ENCODE measurements at places on chromosomes 13 and 19. TPM values are rescaled to one million over a fixed set of nuclear protein-coding genes. Genes with fewer than 3 reads are reported as not detected.

DNA sequence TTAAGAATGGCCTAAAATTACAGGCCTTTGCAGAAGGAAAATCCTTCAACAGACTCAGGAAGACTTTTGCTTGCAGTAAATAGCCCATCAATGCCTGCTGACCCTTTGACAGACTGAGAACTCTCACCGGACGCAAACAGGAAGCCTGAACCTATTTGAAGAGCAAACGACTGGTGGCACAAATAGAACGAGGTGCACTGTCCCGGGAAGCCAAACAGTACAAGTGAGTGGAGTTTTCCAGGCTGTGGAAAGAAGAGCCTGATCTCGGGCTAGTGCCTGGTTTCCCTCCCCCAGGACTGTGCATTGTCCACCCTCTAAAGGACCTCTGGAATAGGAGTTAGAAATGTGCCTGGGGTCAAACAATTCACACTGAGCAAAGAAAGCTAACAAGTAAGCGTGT is 165.5 kb downstream of the FGF14 start:
- no peaks in the 10 kb centered on the region for H3K4me1 ChIP-seq
- no peaks in the 10 kb centered on the region for H3K27me3 ChIP-seq
- H3K4me3 ChIP-seq, result no peak overlapping the region
- no peaks in the 10 kb centered on the region for H3K36me3 ChIP-seq
- no peak overlapping the region for H3K27ac ChIP-seq
- no peak for DNase-seq

GRCh38 chr13:83905641-83906040 is 23.4 kb upstream of the SLITRK1 start:
- no peak overlapping the region for H3K27ac ChIP-seq
- H3K27me3 ChIP-seq, result no peaks in the 10 kb centered on the region
- H3K4me1 ChIP-seq, result no peaks in the 10 kb centered on the region
- no peaks in the 10 kb centered on the region for H3K36me3 ChIP-seq

- no peaks in the 10 kb centered on the region for H3K27me3 ChIP-seq
- no peak overlapping the region for H3K27ac ChIP-seq
- no peak for DNase-seq
- H3K36me3 ChIP-seq, result no peaks in the 10 kb centered on the region
Measured at GRCh38 chr13:100447831-100448230, 140.8 kb downstream of the GGACT start.

- H3K4me1 ChIP-seq, result no peaks in the 10 kb centered on the region
- no peak for DNase-seq
- H3K27me3 ChIP-seq, result no peaks in the 10 kb centered on the region
- H3K4me3 ChIP-seq, result no peak overlapping the region
Measured at GRCh38 chr19:39698535-39698934, 5.7 kb upstream of the LGALS14 start.

- peak within 1 kb of the TSS; percentile 23 for H3K4me3 ChIP-seq
- no peaks in the 10 kb centered on the region for H3K27me3 ChIP-seq
- peak; percentile 59 for DNase-seq
- H3K27ac ChIP-seq, result no peak within 1 kb of the TSS
- H3K36me3 ChIP-seq, result no peaks in the 10 kb centered on the region
Measured at GRCh38 chr13:30932481-30933353, at the start of gene TEX26. Gene TEX26 (plus strand): TSS chr13:30932656. CDS start chr13:30932716, 60 bp downstream.

- H3K4me1 ChIP-seq, result no peaks in the 10 kb centered on the region
- H3K4me3 ChIP-seq, result no peak overlapping the region
- no peaks in the 10 kb centered on the region for H3K27me3 ChIP-seq
Measured at GRCh38 chr19:54345938-54346386, 7.0 kb upstream of the LILRA4 start.

- H3K27me3 ChIP-seq, result no peaks in the 10 kb centered on the region
- H3K4me1 ChIP-seq, result no peaks in the 10 kb centered on the region
- no peak overlapping the region for H3K4me3 ChIP-seq
- H3K36me3 ChIP-seq, result no peaks in the 10 kb centered on the region
Measured at GRCh38 chr13:51636349-51636890, 52.2 kb downstream of the WDFY2 start.

DNA sequence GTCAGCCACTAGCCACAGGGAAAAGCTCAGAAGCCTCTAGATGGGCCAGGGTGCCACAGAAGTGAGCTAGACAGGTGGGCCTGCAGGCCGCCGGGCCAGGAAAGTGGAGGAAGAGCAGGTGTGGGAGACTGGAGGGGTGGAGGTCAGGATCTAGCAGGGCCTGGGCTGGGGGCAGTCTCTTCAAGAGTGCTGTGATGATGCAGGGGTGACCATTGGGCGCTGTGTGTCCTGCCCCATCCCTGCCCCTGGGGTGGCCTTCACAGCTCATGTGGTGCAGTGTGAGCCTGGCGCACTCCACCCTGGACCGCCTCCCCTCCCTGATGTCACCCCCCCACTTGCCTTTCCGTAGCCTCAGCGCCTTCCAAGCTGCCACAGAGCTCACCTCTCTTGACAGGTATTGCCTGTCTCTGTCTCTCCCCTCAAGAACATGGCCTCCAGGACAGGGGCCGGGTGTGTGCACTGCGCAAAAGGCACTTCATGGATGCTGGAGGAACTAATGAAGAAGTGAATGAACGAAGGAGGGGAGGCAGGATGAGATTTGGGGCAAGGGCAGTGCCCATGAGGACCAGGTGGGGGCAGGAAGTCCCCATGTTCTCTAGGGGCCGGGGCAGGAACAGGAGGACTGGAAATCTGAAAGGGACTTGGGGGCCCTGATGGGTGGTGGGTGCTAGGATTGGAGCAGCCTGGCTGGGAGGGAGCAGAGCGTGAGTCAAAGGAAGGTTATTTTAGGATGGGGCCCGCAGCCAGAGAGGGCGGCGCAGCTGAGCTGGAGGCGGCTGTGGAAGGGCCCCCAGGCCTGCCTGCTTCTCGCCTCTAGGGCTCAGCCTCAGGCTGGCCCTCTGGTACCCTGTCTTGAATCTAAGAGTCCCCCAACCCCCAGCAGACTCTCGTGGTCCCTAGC is 6.6 kb downstream of the SSBP4 start:
- DNase-seq, result peak; percentile 73
- peak overlapping the region; percentile 68 for H3K27ac ChIP-seq
- H3K36me3 ChIP-seq, result no peaks in the 10 kb centered on the region
- no peaks in the 10 kb centered on the region for H3K27me3 ChIP-seq
- peak overlapping the region; percentile 18 for H3K4me3 ChIP-seq

GRCh38 chr19:21463449-21464105 is 41.8 kb upstream of the ZNF429 start:
- no peak for DNase-seq
- peak overlapping the region; percentile 39 for H3K4me3 ChIP-seq
- H3K27ac ChIP-seq, result no peak overlapping the region
- peaks cover 2% of the 10 kb centered on the region for H3K27me3 ChIP-seq
- H3K36me3 ChIP-seq, result no peaks in the 10 kb centered on the region
- no peaks in the 10 kb centered on the region for H3K4me1 ChIP-seq

- H3K27ac ChIP-seq, result peak overlapping the region; percentile 41
- H3K36me3 ChIP-seq, result no peaks in the 10 kb centered on the region
- H3K27me3 ChIP-seq, result peaks cover 2% of the 10 kb centered on the region
- H3K4me3 ChIP-seq, result peak overlapping the region; percentile 81
- no peak for DNase-seq
Measured at GRCh38 chr19:35901055-35901644, 810 bp upstream of the NFKBID start.

GRCh38 chr13:74325106-74325505 is 190.9 kb upstream of the KLF12 start:
- no peaks in the 10 kb centered on the region for H3K27me3 ChIP-seq
- H3K27ac ChIP-seq, result no peak overlapping the region
- no peaks in the 10 kb centered on the region for H3K4me1 ChIP-seq

GRCh38 chr19:18941628-18942354 is 774 bp upstream of the HOMER3 start:
- H3K4me3 ChIP-seq, result peak overlapping the region; percentile 45
- no peak for DNase-seq
- no peaks in the 10 kb centered on the region for H3K27me3 ChIP-seq
- H3K36me3 ChIP-seq, result no peaks in the 10 kb centered on the region
- H3K27ac ChIP-seq, result peak overlapping the region; percentile 60

DNA sequence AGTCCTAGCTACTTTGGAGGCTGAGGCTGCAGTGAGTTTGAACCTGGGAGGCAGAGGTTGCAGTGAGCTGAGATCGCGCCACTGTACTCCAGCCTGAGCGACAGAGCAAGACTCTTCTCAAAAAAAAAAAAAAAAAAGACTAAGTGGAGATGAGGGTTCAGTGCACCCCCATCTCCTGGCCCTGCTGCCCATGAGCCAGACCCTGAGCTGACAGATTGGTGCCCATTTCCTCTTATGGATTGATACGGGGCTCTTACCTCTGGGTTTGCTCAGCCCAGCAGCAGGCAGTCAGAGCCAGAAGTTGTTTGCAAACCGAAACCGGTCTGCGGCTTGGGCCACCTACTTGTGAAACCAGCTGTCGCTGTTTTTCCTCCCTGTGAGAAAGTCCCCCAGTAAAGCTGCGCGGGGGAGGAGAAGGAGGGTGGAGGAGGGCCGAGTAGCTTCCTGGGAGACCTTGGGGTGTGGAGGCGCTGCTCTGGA is 36.9 kb downstream of the ARRDC2 start:
- H3K27ac ChIP-seq, result peak overlapping the region; percentile 90
- H3K4me3 ChIP-seq, result peak overlapping the region; percentile 62
- no peaks in the 10 kb centered on the region for H3K36me3 ChIP-seq
- DNase-seq, result peak; percentile 85
- H3K4me1 ChIP-seq, result peaks cover 32% of the 10 kb centered on the region
- H3K27me3 ChIP-seq, result no peaks in the 10 kb centered on the region

DNA sequence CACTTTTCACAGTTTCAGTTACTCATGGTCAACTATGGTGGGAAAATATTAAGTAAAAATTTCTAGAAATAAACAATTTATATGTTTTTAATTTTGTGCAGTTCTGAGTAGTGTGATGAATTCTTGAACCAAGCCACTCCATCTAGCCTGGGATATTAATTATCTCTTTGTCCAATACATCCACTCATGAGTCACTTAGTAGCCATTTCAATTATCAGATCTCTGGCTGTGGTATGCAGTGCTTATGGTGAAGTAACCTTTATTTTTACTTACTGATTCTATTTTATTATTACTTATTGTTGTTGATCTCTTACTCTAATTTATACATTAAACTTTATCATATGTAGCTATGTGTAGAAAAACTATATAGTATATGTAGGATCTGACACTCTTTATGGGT is 128.9 kb upstream of the KLHL1 start:
- H3K27ac ChIP-seq, result no peak overlapping the region
- DNase-seq, result no peak
- H3K4me1 ChIP-seq, result no peaks in the 10 kb centered on the region
- H3K4me3 ChIP-seq, result no peak overlapping the region

GRCh38 chr19:38055010-38055409 is 148.0 kb downstream of the SIPA1L3 start:
- no peaks in the 10 kb centered on the region for H3K36me3 ChIP-seq
- H3K27me3 ChIP-seq, result no peaks in the 10 kb centered on the region
- H3K27ac ChIP-seq, result no peak overlapping the region
- H3K4me1 ChIP-seq, result no peaks in the 10 kb centered on the region

DNA sequence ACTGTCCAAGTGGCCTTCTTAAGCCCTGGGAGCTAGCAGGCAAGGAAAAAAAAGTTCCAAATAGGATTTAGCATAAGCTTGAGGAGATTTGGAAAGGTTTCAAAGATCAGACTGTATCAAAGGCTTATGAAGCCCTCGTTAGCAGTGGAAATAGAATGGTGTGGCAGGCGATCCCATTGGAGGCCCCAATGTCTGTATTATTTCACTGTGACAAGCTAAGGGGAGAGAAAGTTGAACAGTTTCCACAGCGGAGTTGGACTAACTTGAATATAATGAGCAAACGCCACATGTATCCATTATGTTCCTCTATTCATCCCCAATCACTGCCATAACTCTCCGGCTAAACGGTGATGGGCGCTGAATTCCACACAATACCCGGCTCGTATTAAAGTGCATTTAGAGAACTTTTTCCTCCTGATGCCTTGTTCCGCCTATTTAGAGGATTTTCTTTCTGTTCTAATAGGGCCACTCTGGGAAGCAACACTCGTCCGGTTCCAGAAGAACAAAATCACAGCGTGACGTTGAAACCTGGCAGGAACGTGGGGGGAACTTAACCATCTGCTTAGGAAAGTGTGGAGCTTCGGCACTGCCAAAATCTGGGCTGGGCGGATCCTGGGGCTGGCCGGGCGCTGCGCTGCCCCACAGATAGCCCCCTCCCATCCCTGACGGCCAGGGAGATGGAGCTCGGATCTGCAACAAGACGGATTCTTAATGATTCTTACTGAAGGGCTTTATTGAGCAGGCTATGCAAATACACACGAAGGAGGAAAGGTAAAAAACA is 1.0 kb upstream of the PCDH8 start:
- no peak overlapping the region for H3K4me3 ChIP-seq
- peaks cover 6% of the 10 kb centered on the region for H3K4me1 ChIP-seq
- no peak overlapping the region for H3K27ac ChIP-seq
- H3K27me3 ChIP-seq, result peaks cover 87% of the 10 kb centered on the region
- DNase-seq, result no peak

DNA sequence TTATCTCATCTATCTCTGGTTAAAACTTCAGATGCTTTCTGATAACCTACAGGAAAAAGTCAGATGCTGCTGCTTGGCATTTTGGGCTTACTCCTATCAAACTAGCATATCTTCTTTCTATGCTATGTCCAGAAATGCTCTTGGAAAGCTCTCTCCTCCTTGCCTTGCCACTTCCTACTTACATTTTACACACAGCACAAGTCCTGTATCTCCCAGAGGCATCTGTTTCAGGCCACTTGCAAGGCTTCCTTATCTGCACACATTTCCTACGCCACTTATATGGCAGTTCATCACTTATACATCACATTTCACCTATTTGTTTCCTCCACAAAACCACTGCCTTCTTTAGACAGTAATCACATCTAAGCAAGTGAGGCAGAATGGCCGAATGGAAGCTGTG is 220.3 kb downstream of the DNAJC15 start:
- no peak overlapping the region for H3K4me3 ChIP-seq
- no peaks in the 10 kb centered on the region for H3K4me1 ChIP-seq
- no peak overlapping the region for H3K27ac ChIP-seq

The FAM216B gene
- total RNA-seq, result not detected

The DCLK1 gene
- 2.3 TPM for total RNA-seq

The C19orf67 gene
- not detected for total RNA-seq

The INSR gene
- total RNA-seq, result 95.1 TPM

The CYSLTR2 gene
- 0.18 TPM for total RNA-seq

The MYPOP gene
- total RNA-seq, result 14.8 TPM

The KRTDAP gene
- not detected for total RNA-seq

The ATP8B3 gene
- total RNA-seq, result 0.06 TPM

The UQCR11 gene
- 534 TPM for total RNA-seq

The APOC4 gene
- total RNA-seq, result not detected

The SYT5 gene
- not detected for total RNA-seq

The NFIX gene
- total RNA-seq, result 347 TPM

Data from psoas muscle (tissue), 8 donors.